Natural killer cell treated with Interleukin-12 subunit alpha and Interleukin-12 subunit beta and Interleukin-15 and Interleukin-18, amount 100 ng/mL, for 72 hours (primary cell): ENCODE measurements at places on chromosomes 3 and 15. TPM values are rescaled to one million over a fixed set of nuclear protein-coding genes. Genes with fewer than 3 reads are reported as not detected.

WNT7A gene
- total RNA-seq = not detected

DNA sequence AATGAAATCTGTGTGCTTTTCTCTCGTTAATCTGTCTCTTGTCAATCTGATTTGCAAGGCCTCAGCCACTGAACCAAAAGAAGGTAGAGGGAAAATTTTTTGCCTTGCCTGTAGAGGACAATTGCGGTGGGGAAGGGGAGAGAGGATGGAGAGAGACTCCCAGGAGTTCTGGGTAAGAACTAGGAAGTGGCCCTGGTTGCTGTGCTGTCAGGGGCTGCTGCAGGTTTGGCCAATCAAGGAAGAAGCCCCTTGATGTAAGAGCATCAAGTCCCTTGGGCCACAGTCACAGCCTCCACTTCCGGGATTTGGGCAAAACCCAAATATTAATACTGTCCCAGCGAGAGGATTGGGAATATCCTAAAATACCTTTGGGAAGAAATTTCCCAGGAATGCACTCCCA, 43.3 kb downstream of the TRANK1 start:
- H3K4me1 ChIP-seq = peaks cover 35% of the 10 kb centered on the region
- no peaks in the 10 kb centered on the region for H3K36me3 ChIP-seq
- H3K27me3 ChIP-seq = no peaks in the 10 kb centered on the region
- DNase-seq = no peak
- H3K4me3 ChIP-seq = no peak overlapping the region
- peak overlapping the region; percentile 81 for H3K27ac ChIP-seq

DNA sequence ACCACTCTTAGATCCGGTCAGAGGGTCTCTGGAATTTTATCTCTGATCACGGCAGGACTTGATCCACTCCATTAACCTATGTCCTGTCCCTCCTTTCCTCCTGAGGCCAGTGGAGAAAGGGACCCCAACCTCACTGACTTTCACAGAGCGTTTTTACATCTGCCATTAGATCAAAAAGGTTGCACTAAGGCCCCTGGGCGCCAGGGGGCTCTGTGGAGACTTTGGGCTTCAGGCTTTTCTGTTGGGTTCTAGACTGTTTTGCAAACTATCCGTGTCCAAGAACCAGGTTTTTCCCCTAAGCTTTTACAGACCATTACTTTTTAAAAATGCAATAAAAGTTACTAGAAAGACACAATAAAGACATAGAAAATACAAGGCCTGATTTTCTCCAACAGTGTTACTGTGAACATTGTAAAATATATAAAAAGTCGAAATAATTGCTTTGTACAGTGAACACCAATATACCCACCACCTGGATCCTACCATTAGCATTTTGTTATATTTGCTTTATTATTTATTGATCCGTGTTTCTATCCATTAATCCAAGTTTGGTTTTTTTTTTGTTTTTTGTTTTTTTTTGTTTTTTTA, 159.7 kb downstream of the POLR2M start:
- no peak for DNase-seq
- H3K27me3 ChIP-seq = peaks cover 52% of the 10 kb centered on the region
- no peaks in the 10 kb centered on the region for H3K36me3 ChIP-seq
- H3K4me3 ChIP-seq = no peak overlapping the region

AMT gene
- 6.0 TPM for total RNA-seq

DNA sequence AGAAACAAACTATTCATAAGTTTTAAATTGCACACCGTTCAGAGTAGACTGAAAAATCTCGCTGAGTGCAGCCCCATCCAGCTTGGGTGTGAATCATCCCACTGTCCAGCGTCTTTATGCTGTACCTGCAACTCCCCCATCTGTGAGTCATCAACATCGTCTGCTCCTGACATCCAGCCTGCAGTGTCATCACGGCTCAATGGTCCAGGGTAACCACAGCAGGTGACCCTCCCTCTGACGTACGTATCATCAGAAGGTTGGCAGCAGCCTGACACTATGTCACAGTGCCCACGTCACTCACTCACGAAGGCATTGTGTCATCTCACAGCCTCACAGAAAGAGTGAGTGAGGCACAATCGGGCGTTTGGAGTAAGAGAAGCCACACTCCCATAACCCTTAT, 65.2 kb downstream of the TPRA1 start:
- H3K4me1 ChIP-seq = peaks cover 3% of the 10 kb centered on the region
- no peaks in the 10 kb centered on the region for H3K36me3 ChIP-seq
- H3K27me3 ChIP-seq = peaks cover 38% of the 10 kb centered on the region
- no peak overlapping the region for H3K4me3 ChIP-seq
- H3K27ac ChIP-seq = no peak overlapping the region

- no peak overlapping the region for H3K27ac ChIP-seq
- H3K36me3 ChIP-seq = no peaks in the 10 kb centered on the region
- no peak overlapping the region for H3K4me3 ChIP-seq
- no peak for DNase-seq
- H3K4me1 ChIP-seq = no peaks in the 10 kb centered on the region
- H3K27me3 ChIP-seq = peaks cover 26% of the 10 kb centered on the region
Observed at GRCh38 chr15:93348711-93349545, 259.9 kb upstream of the RGMA start.

GRCh38 chr3:97823046-97824004, 1.5 kb downstream of the CRYBG3 start:
- no peak for DNase-seq
- peaks cover 12% of the 10 kb centered on the region for H3K4me1 ChIP-seq
- H3K27ac ChIP-seq = peak overlapping the region; percentile 60
- peak overlapping the region; percentile 95 for H3K4me3 ChIP-seq
- H3K27me3 ChIP-seq = peaks cover 60% of the 10 kb centered on the region
- H3K36me3 ChIP-seq = no peaks in the 10 kb centered on the region

SELENOS gene
- 68.3 TPM for total RNA-seq

DNA sequence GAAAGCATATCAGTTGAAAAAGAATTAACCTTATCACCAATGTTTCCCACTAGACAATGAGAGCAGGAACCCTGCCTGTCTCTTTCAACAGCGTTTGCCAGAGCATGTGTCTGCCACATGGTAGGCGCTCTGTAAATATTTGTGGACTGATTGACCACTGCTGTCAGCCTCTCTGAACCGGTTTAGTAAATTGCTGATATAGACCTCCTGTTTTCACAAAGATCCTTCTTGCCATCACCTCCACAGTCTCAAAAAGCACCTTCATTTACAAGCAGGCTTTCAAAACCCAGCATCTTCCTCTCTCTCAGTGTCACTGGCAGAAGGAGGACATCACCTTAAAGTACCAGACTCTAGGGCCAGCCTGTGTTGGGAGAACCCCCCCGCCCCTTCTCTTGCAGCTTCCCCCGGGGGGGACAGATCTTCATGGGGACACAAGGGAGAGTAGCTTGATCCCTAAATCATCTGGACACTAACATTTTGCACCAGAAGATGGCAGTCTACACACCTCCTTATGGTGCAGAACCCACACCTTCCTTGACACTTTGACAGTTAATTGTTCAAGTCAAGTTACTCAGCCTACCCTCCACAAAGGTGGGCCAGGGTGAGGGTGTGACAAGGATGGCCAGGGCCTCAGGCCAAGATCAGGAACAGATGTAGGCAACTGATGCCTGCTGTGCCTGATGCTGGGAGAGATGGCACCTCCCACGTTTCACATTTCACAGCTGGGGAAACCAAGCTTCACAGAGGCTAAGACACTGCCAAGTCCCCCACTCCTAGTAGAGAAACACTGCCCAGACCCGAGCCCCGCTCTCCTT, 37.8 kb upstream of the USP3 start:
- no peaks in the 10 kb centered on the region for H3K4me1 ChIP-seq
- no peak overlapping the region for H3K27ac ChIP-seq
- H3K4me3 ChIP-seq = no peak overlapping the region

RYR3 gene
- total RNA-seq = not detected

WDR49 gene
- total RNA-seq = not detected

SIDT1 gene
- total RNA-seq = 44.1 TPM

GRCh38 chr15:40088929-40089755, 19.5 kb downstream of the BMF start:
- no peaks in the 10 kb centered on the region for H3K4me1 ChIP-seq
- no peak overlapping the region for H3K4me3 ChIP-seq
- H3K36me3 ChIP-seq = no peaks in the 10 kb centered on the region
- no peaks in the 10 kb centered on the region for H3K27me3 ChIP-seq
- no peak overlapping the region for H3K27ac ChIP-seq
- no peak for DNase-seq

DNA sequence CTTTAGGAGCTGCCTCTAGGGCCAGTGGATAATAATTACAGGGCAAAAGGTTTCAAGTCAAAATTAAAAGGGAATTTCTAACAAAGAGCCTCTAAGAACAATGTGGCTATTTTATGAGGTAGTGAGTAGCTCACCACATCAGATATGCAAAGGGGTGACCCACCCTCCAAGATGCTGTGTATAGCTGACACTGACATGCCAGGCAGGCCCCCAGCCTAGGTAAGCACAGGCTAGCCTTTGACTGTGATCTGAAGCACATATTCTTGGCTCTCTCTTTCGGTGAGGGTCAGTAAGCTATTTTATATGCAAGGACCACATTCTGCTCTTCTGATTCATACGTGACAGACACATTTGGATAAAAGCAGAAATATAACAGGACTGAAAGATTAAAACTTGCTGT, 2.8 kb upstream of the THSD4 start:
- peaks cover 25% of the 10 kb centered on the region for H3K27me3 ChIP-seq
- no peaks in the 10 kb centered on the region for H3K36me3 ChIP-seq
- H3K4me3 ChIP-seq = no peak overlapping the region
- H3K4me1 ChIP-seq = peaks cover 6% of the 10 kb centered on the region
- no peak for DNase-seq
- H3K27ac ChIP-seq = no peak overlapping the region

GRCh38 chr15:68843425-68844311, 23.0 kb upstream of the ANP32A start:
- DNase-seq = no peak
- peaks cover 16% of the 10 kb centered on the region for H3K4me1 ChIP-seq
- peak overlapping the region; percentile 40 for H3K4me3 ChIP-seq
- H3K36me3 ChIP-seq = no peaks in the 10 kb centered on the region
